Fibroblast of skin of right quadriceps (primary cell): ENCODE measurements at places on chromosomes 4 and X.

GRCh38 chrX:95367286-95367685, 1317.4 kb upstream of the DIAPH2 start:
- DNase-seq: no peak

GRCh38 chr4:13922873-13923645, 295.5 kb upstream of the BOD1L1 start:
- no peak for DNase-seq

DNA sequence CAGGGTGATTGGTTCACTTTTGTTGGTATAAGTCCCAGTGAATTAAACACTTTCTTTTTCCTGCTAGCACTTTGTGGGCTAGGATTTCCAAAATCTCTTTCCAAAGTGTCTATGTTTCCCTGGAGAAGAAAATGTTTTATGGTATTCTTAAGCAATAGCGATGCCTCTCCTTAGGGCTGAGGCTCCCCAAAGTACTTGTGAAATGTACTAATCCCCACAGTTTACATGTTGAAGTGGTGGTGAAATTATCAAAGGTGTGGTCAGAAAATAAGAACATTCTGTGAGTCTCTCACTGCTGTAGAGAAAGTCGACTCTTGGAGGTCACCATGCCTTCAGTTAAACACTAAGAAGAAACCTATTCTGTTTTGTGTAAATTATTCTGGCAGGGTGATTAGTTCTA, 51.5 kb upstream of the AMELX start:
- DNase-seq: no peak

DNA sequence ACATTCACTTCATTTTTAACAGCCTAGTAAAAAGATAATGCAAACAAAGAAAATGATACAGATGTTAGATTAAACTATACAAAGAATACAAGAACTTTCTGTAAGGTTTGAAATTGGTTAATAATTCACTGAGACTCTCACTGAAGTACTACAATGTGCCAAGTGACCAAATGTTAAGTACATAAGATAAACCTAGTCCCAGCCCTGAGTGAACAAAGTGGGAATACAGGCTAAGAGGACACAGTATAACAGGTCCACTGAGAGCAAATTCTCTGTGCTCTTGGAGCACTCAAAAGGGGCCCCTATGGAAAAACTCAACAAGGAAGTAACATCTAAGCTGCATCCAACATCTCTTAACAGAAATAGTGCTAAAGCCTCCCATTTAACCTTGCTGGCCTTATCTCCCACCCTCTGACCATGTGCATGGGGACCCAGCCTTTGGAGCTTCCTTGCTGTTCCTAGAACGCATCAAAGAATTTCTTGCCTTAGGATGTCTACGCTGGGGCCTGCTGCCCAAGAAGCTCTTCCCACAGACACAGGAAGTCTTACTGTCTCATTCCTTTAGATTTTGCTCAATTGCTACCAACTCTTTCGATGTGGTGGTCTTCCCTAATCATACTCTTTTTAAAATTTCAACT, 113.4 kb downstream of the ZAR1 start:
- no peak for DNase-seq

DNA sequence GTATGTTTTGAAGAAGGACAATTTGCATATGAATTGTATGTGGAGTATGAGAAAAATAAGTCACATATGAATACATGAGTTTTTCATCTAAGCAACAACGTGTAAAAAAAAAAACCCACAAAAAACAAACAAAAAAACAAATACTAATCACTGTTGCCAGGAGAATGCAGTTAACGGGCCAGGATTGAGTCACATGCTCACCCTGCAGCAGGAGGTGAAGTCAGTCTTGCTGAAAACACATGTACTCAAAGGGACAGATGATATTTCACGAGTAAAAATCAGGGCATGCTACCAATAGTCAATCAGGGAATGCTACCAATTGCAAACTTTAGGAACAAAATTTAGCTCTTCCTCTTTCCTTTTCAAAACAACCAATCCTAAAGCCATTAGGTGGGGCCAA, 10.4 kb upstream of the DCLK2 start:
- DNase-seq: no peak

DNA sequence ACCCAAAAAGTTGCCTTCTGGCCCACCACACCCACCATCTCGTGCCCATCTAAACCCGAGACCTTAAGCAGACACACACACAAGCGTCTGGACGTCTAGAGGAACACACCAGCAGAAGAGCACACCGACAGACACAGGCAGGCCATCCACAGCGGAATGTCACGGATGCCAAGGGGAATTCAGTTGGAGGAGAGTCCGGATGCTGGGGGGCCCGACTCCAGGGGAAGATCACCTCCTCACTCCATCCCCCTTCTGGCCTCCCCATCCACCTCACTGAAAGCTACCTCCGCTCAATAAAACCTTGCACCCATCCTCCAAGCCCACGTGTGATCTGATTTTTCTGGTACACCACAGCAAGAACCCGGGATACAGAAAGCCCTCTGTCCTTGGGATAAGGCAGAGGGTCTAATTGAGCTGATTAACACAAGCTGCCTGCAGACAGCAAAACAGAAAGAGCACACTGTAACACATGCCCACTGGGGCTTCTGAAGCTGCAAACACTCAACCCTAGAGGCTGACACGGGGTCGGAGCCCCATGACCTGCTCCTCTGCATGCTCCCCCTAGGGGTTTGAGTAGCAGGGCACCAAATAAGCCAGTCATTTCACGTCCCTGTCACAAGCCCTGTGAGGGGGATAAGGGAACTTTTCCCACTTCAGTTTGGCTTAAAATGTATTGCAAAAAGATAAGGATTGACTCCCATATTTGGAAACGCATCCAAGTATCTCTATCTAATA, 339.6 kb upstream of the PCDH10 start:
- no peak for DNase-seq

GRCh38 chrX:140091125-140091886, 126.0 kb upstream of the CXorf66 start:
- DNase-seq: peak; percentile 1

- no peak for DNase-seq
These were observed 22.4 kb downstream of the TLR2 start for GRCh38 chr4:153706519-153706918.

DNA sequence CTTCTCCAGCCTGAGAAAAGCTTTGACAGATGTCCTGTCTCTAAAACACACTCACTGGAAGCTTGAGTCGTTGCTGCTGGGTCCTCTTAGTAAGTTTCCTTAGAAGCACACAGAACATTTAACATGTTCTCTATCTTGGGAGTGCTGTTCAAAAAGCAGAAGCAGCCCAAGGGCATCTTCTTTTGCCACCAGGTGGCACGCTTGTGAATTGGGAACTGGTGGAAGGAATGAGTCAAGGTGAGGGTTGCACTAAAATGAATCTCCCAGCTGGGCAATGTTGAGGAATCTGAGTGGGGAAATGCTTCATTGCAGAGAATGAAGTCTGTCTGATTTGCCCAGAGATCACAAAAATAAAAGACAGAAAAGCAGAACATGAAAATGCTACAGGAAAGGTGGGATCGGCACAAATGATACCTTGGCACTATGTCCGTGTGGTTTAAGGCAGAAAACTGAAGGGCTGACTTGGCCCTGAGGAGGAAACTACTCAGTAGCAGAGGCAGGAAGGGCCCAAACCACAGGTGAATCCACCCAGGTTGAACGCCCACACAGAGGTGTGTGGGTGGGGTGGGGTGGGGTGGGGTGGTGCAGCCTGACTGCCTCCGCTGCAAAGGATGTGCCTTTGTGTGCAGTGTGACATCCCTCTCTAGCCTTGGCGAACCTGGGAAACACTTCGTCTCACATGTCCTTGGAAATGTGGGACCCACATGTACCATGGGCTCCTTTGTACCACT, 26.0 kb downstream of the KIT start:
- no peak for DNase-seq

DNA sequence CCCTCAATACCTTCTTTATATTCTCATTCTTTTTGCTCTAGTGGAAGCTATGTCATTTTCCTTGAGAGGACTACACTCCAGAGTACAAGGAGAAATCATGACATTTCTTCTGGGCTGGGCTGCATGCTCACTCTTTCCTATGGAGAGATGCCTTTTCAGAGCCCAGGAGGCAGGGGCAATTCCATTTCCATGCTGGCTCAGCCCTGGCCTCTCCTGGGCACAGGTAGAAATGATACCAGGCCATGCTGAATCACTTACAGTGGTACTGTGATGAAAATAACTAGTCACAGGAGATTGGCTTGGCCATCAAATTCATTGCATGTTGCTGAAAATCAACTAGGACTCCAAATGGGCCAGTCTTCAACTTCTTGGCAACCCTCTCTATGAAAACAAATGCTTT, 34.0 kb upstream of the PPARGC1A start:
- DNase-seq: no peak

DNA sequence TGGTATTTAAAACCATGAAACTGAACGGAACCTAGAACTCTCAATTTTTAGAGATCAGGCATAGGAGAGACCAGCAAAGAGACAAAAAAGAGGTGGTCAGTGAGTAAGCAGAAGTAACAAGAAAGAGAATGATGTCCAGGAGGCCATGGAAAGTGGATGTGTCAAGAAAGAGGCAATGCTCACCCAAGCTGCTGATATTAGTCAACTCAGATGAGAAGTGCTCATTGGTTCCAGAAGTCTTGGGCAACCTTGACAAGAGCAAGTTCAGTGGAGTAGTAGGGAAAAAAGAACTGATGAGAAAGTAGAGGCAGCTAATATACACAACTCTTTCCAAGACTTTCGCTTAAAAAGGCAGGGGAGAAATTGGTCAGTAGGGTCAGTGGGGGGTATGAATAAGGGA, 23.0 kb upstream of the CCDC149 start:
- DNase-seq: no peak

DNA sequence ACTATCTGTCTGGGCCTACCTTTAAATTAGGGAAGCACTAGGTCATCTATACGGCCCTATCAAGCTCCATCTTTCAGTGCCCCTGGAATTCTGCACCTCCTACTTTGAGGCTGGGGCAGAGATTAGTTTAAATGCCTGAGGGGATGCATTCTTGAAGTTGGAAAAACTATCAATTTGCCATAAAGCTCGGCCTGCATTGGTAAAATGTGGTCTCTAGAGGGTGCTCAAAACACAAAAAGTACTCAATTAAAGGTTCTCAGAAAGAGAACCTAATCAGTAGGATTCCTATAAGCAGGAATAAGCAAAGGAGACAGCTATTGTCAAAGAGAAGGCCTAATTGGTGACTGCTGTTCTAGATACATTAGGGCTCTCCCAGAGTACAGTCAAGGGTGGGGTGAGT, 111.7 kb downstream of the AMER1 start:
- DNase-seq: peak; percentile 0

DNA sequence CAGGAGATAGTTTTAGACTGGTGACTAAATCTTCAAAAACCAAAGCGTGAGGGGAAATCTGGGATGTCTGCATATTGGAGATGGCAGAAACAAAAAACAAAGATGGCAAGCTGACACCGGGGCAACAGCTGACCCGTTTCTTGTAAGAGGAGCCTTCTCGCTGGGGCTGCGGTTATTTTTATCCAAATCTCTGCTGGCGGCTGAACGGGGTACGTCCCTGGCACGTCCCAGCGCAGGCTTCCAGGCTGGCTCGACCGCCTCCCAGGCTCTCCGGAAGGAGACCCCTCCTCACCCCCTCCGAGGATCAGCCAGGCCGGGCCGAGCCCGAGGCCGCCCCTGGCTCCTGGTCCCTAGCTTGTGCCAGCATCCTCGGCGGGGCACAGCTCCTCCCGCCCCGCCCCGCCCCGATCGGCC, 403 bp downstream of the SGCB start:
- peak; percentile 23 for DNase-seq

DNA sequence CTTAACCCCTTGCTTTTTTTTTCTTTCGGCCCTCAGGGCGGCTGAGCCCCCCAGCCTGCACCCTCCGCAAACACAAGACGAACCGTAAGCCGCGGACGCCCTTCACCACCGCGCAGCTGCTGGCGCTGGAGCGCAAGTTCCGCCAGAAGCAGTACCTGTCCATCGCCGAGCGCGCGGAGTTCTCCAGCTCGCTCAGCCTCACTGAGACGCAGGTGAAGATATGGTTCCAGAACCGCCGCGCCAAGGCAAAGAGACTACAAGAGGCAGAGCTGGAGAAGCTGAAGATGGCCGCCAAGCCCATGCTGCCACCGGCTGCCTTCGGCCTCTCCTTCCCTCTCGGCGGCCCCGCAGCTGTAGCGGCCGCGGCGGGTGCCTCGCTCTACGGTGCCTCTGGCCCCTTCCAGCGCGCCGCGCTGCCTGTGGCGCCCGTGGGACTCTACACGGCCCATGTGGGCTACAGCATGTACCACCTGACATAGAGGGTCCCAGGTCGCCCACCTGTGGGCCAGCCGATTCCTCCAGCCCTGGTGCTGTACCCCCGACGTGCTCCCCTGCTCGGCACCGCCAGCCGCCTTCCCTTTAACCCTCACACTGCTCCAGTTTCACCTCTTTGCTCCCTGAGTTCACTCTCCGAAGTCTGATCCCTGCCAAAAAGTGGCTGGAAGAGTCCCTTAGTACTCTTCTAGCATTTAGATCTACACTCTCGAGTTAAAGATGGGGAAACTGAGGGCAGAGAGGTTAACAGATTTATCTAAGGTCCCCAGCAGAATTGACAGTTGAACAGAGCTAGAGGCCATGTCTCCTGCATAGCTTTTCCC, 3.4 kb downstream of the MSX1 start:
- DNase-seq: no peak

- no peak for DNase-seq
These were observed 20.3 kb downstream of the DGKQ start for GRCh38 chr4:952881-953573.

- DNase-seq: no peak
These were observed 17.0 kb downstream of the CA5B start for GRCh38 chrX:15755091-15755490.

DNA sequence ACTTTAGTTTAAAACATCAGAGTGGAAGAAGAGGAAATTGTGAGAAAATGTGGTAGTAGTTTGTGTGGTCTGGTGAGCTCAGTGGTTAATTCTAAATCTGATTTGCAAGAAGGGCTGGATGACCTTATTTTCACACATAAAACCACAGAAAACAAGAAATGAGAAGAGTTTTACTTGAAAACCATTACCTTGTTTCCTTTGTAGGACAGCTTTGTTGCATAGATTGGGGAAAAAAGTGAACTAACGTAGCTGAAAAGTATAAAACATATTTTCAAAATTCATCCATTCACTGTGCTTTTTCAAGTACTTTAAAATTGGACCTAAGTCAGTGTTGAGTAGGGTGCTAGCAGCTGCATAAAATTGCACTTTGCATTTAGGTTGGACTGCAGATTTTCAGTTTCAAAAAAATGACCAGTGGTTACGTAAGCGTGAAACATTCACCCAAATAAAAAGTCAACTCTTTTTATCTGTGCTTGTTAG, 211.3 kb downstream of the ARHGAP10 start:
- no peak for DNase-seq

DNA sequence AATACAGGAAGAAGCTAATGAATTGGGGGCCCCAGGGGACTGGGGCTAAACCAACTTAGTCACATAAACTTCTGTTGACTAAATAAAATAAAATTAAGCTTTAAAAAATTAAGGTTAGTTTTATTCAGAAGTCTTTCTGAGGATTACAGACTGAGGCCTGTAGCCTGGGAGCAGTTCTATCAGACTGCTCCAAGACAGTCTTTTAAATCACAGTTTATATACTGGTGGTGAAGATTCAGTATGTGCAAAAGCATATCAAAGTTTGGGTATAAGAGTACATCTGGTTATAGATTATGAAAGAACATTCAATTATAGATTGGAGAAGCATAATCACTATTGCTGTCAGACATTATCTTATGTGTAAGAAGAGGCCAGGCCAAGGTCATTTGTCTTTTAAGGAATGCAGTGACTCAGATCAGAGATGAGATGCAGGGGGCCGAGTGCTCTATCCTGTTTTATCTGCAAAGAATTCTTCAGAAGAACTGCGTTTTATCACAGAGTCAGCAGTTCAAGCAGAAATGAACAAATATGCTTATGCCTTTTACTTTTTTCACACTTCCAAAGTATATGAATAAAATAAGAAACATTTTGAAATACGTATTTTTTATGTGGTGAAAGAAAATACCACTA, 109.4 kb downstream of the PDHA2 start:
- no peak for DNase-seq
